Activated T-helper 1 cell treated with Interleukin-2 at 50 U/mL for 16 hours (primary cell): ENCODE measurements at places on chromosomes 5 and 9.

GRCh38 chr5:59003124-59003523, 420.2 kb downstream of the RAB3C start:
- DNase-seq: no peak

- DNase-seq: no peak
Measured at GRCh38 chr9:127694890-127695720, 11.7 kb upstream of the CFAP157 start.

GRCh38 chr5:142176255-142176654, 67.7 kb downstream of the NDFIP1 start:
- DNase-seq: no peak

DNA sequence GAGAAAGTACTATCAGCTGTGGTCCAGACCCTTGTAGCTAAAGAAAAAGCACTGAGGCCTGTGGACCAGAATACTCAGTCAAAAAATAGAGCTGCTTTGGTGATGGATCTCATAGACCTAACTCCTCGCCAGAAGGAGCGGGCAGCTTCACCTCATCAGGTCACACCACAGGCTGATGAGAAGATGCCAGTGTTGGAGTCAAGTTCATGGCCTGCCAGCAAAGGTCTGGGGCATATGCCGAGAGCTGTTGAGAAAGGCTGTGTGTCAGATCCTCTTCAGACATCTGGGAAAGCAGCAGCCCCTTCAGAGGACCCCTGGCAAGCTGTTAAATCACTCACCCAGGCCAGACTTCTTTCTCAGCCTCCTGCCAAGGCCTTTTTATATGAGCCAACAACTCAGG, 8.9 kb downstream of the RAB24 start:
- DNase-seq: no peak

GRCh38 chr5:151680944-151681427, 5.7 kb downstream of the SPARC start:
- DNase-seq: no peak

GRCh38 chr5:54093081-54093492, 217.3 kb downstream of the ARL15 start:
- no peak for DNase-seq

DNA sequence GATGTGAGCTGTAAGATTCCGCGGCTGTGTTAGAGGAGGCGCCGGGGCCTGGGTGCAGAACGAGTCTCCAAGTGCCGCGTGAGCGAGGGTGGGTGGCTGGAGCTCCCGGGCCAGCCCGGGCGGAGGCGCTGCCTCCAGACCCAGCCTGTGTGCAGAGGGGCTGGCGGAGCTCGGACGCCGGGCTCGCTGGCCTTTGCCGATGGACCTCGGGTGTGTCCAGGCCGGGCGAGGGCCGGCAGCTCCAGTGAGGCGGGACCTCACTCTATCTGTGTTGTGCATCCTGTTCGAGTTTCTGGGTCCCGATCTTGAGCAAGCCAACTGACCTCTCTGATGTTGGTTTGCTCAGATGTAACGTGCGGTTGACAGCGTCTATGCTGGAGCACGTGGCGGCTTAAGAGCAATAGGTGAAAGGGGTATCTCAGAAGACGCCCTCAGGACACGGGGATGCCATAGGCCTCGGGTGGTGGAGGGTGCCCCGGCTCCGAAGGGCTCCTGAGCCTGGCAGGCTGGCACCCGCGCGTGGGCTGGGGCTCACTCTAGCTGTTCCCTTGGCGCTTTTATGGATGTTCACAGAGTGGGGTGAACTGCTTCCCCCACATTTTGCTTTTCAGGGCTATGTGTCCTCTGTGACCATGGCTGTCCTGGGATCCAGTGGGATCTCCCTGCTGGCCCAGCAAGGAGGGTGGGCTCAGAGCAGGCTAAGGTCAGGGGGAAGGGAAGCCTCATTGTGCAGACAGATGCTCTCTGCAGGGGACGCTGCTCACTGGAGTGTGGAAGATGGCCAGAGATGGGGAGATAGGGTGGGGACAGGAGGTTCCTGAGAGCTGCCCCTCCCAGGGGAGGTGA, 69.8 kb downstream of the MRPL36 start:
- no peak for DNase-seq

DNA sequence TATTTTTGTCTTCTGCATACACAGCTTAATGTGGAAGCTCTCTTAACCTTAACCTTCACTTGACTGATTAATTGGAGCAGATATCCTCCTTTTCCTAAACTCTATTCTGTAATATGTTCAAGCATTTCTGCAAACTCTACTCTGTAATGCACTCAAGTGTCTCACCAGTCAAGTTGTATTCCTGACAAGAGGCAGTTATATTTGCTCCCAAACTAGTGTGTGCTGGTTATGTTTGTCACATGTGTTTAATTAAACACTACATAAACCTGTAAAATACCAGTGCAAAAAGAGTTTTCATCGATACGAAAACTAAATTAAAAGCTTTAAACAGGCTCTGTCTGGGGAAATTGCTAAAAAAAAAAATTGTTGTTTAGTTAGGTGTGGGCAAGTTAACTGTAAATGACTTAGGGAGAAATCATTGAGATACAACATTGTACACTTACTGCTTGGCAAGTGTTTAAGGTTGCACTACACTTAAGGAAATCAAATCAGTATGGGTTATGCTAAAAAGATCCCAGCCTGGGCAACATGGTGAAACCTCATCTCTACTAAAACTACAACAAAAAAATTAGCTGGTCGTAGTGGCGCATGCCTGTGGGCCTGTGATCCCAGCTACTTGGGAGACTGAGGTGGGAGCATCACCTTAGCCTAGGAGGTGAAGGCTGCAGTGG, 6.7 kb downstream of the FAF2 start:
- no peak for DNase-seq

- DNase-seq: no peak
Measured at GRCh38 chr5:179923436-179923835, 15.7 kb upstream of the TBC1D9B start.

- no peak for DNase-seq
Measured at GRCh38 chr9:110797611-110798010, 129.0 kb downstream of the MUSK start.

GRCh38 chr9:2086116-2086515, 71.0 kb downstream of the SMARCA2 start:
- DNase-seq: no peak

DNA sequence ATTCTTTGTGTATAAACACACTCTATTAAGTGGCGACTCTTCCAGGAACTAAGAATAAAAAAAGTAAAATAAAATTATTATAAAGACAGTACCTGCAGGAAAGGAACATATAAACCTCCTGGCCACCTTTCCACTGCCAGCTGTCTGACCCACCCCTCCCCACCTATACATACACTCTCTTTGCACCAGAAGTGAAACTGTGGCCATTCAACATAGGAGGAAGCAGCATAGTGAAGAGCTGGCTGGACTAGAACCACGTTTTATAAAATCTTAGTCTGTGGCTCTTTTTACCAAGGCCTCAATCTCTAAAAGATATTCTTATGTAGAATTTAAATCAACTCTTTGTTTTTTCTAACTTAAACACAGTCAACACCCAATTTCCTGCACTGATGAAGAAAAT, 289.6 kb downstream of the GABRB2 start:
- no peak for DNase-seq

DNA sequence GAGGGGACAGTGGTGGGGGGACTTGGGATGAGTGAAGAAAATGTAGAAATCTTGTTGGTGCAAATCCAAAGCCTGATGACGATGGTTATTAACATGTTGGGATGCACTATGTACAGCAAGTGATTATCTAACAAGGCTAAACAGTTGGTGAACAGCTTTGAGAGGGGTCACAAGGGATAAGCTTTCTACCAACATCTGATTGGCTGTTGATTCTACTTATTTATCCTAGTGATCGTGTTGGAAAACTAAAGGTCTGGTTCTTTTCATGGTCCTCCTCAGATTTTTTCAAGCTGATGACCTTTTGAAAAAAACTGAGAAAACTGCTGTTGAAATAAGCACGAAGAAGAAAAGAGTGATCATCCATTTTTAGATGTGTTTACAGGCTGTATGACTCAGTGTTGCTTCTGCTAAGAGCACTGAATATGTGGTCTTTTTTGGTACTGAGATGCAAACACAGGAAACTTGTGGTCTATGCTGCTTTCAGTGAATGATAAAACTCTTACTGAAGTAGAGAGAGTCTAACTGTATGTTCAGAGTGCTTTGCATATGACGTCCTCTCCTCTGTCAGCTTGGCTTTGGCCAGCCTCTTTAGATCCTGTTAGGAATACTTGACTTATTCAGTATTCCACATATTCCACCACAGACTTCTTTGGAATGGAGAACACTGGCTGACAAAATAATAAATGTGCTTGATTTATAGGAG, 174.8 kb downstream of the SLF1 start:
- no peak for DNase-seq

DNA sequence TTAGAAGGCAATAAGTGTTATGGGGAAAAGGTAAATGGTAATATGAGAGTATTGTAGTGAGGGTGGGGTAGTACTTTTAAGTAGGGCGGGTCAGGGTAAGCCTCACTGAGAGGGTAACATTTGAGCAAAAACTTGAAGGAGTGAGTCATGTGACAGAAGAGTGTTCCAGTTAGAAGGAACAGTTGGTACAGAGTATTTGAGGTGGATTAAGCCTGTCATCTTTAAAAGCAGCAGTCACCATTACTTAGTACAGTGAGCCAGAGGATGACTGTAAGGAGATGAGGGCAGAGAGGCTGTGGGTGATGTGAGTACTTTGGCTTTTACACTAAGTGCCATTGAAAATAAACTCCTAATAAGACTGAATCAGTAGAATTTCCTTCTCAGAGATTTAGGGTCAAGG, 54.8 kb downstream of the UBAP1 start:
- DNase-seq: no peak
